ENCODE measurements at places on chromosomes 3 and 15.
A peak's percentile ranks its signal among the peaks of the same experiment; 100 is the strongest.

DNA sequence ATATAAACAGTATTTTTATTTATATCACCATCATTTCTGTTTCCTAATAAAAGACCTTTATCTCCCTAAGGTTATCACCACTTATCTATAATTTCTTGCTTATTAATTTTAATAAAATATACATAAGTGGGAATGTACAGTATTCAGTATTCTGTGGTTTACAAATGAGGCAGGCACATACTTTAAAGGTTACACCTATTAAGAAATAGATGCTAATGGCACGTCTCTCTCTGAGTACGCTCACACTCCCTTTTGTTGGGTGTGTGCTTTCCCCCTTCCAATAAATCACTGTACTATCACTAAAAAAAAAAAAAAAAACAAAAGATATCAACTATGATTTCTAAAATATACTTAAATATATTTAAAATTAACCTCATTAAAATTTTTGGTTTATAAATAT, 8.9 kb downstream of the OXNAD1 start:
- no peak for DNase-seq

DNA sequence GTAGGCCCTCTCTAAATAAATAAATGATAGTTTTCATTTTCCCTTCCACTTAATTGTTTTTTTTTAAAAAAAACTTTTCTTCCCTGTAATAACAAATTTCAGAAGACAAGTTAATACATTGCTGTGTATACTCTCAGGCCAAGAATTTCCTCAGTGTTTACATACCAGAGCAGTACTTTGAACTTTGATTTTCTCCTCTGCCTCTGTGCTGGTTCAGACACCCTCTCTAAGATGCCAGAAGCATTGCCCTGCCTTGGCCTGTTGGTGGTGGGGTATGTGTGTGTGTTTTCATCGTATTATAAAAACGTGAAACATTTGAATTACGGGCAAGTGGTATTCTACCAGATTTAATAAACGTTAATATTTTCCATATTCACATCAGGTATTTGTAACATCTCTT, 70.1 kb downstream of the SMAD3 start:
- DNase-seq: no peak

DNA sequence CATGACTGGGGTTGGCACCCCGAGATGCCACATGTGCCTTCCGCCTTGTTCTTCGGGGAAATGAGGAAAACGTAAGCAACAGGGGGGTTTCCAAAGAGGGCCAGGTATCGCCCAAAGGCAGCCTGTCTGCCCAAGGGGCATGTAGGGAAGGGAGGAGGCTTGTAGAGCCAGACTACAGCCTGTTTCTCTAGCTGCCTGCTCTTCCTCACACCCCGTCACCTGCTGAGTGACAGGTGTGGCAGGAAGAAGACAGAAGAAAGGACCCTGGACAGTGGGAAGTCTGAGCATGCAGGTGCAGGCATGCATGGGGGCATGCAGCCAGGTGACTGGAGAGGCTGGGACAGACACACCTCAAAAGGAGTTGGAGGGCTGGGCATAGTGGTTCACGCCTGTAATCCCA, 9.8 kb downstream of the PLA2G4E start:
- DNase-seq: no peak

DNA sequence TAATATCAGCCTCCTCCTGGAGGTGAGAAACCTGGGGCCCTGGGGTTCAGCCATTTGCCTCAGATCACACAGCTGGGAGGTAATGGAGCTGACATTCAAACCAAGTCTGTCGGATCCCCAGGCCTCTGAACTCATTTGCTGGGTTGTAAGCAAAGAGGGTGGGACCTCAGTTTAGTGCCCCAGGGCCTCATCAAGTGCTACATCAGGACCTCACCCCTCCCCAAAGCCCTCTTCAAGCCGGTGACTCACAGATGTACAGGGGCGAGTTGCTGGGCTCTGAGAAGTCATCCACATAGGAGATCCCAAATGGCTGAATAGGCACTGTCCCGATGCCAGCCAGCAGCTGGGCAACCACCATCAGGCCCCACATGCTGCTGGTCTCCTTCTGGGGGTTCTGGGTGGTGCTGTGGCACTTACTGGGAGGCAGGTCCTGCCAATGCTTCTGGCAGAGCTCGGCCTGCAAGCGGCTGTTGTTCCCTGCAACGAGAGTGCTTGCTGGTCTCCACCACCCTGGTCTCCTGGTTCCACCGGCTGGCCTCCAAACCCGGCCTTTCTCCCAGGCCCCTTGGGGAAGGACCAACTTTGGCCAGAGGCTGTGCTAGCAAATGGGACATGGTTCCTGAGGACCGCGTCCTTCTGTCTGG, 59.2 kb upstream of the RAB6B start:
- DNase-seq: no peak

- no peak for DNase-seq
Measured at GRCh38 chr3:19947549-19948225, 790 bp downstream of the RAB5A start.

DNA sequence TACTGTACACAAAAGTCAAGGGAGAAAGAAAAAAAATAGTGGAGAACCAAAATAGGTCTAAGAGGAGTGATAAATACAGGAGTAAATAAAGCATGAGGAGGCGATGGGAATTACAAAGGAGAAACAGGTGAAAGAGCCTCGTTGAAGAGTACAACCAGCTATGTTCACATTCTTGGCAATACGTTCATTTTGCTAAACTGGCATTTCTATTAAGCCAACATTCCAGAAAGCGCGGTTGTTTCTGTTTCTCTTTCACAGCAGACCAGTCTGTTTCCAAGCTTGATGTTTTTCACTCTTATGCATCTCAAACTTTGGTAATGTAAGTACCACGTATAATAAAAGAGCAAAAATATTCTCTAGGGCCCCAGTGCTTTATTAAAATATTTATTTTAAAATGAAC, 74.5 kb downstream of the NSUN3 start:
- DNase-seq: no peak

GRCh38 chr15:70319466-70319865, 221.7 kb upstream of the TLE3 start:
- DNase-seq: no peak

- no peak for DNase-seq
Measured at GRCh38 chr3:128217702-128218547, 64.6 kb downstream of the EEFSEC start.

- DNase-seq: no peak
Measured at GRCh38 chr15:83695901-83696425, 42.0 kb downstream of the ADAMTSL3 start.

DNA sequence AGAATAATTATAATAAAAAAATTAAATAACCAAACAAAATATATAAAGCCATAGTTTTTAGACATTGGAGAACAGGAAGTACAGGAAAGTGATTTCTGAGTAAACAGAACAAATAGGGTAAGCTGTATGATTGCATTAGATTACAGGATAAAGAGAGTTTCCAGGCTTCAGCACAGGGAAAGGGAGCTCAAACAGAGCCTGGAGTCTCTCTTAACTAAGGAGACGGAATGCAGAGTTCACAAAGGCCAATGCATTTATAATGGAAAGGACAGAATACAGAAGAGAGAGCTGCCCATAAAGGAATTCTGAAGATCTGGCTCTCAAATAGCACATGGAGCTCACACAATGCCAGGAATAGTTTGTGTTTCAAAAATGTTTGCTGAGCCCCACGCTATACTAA, 42.0 kb upstream of the OTOL1 start:
- no peak for DNase-seq

- DNase-seq: no peak
Measured at GRCh38 chr3:59704292-59704691, 654.5 kb upstream of the CFAP20DC start.

DNA sequence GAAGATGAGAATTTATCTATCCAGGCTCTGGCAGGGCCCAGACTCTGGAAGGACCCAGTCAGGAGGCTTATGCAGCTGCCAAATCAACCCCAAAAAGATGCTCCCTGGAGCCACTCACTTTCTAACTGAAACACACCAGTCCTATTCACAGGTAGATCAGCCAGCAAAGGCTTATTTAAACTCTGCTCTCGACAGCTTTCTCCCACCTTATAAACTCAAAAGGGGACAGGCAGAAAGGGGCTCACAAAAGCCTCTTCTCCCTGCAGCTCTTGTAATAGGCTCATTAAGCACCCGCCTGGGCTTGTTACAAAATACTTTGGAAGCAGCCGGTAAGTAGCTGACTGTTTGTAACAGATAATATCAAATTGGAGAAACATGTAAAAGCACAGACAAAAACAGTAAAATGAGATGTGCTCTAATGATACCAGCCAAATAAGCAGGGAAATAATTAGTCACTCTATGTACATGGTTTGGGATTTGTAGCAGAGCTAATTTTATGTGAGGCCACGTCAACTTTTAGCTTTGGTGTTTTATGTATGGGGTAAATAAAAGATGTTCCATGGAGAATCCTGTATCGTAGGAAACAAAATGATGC, 213.8 kb downstream of the NR2F2 start:
- no peak for DNase-seq

- peak; percentile 18 for DNase-seq
Measured at GRCh38 chr3:108511055-108511454, 659 bp upstream of the MYH15 start.

DNA sequence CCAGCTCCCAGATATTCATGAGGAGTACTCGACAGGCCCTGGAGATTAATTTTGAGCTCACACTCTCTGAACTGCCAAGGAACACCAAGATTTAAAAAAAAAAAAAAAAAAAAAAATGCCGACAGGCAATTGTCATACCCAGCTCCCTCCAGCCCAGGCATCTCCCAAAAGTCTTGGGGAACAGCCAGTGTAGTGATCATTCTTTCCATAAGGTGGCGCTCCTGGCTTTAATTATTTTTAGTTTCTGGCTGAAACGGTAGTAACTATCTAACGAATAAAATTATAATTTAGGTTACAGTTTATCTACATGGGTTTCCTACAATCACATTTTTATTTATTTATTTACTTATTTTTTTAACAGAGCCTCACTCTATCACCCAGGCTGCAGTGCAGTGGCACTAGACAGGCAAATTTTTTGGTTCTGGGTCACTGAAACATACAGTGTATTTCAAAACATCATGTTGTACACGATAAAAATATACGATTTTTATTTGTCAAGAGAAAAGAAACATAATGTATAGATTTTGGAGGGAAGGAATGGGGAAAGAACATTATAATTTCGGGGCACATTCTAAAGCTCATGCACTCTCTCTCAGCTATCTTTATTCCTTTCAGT, 157.3 kb downstream of the ADAMTS9 start:
- DNase-seq: peak; percentile 6

GRCh38 chr3:151890721-151891141, 17.3 kb downstream of the SUCNR1 start:
- no peak for DNase-seq

GRCh38 chr3:40588406-40588805, 63.6 kb downstream of the ZNF621 start:
- DNase-seq: no peak

DNA sequence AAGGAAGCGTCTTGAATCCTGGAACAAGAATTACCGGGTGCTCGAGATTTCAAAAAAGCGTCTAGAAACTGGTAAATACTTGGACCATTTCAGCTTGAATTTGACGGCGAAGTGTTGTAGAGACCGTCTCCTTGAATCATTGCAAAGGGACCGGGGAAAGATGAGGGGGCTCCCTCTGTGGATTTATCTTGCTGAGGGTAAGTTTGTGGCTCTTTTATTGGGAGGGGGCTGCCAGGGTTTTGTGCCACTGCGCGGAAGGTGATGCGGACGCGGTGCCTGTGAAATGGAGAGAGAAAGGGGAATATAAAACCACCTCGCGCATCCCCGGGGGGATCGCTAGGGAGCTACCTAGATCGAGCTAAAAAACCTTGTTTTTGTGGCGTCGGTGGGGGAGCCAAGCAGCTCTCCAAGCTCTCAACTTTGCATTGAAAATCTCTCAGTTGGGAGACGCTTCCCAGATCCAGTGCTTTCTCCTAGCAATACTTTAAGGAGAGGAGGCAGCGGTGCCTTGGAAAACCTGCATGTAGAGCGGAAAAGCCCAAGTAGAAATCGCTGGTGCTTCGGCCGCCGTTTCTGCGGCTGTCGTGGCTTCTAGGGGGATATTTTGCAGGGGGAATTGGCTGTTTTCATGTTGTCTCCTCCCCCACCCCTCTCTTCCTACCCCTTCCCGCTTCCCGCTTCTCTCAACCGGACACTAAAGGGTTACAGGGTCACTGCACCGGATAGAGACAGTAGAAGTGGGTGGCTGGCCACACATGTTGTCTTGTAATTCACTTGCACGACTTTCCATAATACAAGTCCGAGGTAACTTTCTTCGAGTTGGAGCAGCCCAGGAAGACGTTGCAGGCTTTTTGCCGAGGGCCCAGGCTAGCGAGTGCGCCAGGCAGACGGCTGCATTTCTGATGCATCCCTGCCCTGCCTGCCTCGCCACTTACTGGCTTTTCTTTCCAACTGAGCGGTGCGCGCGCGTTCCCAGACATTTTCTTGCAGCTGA, 187.6 kb downstream of the NLGN1 start:
- DNase-seq: no peak

DNA sequence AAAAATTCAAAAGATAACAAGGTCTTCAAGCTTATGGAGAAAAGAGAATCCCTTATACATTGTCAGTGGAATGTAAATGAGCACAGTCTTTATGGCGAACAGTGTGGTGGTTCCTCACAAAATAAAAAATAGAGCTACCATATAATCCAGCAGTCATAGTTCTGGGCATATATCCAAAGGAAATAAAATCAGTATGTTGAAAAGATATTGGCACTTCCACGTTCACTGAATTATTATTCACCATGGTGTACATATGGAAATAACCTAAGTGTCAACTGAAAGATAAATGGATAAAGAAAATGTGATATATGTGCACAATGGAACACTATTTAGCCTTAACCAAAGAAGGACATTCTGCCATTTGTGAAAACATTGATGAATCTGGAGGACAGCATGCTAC, 1161.2 kb downstream of the ROBO2 start:
- no peak for DNase-seq

DNA sequence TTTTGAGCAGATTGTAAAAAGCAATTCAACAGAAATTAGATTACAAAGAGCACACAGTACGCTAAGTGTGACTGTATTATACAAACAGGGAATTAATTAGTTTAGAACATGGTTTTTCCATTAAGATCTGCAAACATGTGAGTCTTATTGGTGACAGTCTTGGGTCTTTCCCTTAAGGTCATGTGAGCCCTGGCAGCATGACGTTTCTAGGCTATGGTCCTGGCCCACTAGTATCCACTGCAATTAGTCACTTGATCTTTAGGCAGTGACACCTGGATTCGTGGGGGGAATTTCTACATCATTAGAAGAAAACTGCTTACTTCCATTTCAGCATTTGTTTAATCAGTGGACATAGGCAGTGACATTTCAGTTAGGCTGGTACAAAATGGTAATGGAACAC, 360.2 kb upstream of the NR2F2 start:
- no peak for DNase-seq

DNA sequence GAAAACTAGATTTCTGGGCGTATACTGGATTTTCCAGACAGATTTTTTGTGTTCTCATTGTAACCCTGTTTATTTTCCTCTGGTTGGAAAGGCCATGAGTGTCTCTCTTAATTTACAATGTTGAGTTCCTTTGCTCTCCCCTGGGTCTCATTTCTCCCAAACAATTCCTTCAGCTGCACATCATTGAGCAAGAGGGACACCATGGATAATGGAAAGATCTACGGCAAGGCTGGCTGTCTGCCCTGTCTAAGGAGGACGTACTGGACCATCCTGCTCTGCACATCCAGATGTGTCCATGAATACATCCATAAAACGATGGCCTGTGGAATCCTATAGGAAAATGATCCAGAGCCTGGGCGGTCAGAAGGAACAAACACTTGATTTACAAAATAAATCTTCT, 258.1 kb upstream of the MCTP2 start:
- no peak for DNase-seq

- no peak for DNase-seq
Measured at GRCh38 chr15:33621141-33621540, 310.4 kb downstream of the RYR3 start.

GRCh38 chr15:64216730-64217428, 54.1 kb upstream of the PPIB start:
- no peak for DNase-seq

GRCh38 chr3:135756106-135756668, 209.3 kb upstream of the PPP2R3A start:
- DNase-seq: no peak
